ENCODE measurements at places on chromosomes 1 and 21. TPM values are rescaled to one million over a fixed set of nuclear protein-coding genes. Genes with fewer than 3 reads are reported as not detected.

RIMS3 gene
- polyA plus RNA-seq = 1.9 TPM

- no peak for DNase-seq
Observed at GRCh38 chr1:77825131-77825709, 45.8 kb downstream of the MIGA1 start.

PTGER3 gene
- polyA plus RNA-seq = 37.4 TPM

GRCh38 chr1:58882322-58882948 lies 98.6 kb upstream of the JUN start:
- no peak for DNase-seq

RGS1 gene
- polyA plus RNA-seq = 1.2 TPM

DNA sequence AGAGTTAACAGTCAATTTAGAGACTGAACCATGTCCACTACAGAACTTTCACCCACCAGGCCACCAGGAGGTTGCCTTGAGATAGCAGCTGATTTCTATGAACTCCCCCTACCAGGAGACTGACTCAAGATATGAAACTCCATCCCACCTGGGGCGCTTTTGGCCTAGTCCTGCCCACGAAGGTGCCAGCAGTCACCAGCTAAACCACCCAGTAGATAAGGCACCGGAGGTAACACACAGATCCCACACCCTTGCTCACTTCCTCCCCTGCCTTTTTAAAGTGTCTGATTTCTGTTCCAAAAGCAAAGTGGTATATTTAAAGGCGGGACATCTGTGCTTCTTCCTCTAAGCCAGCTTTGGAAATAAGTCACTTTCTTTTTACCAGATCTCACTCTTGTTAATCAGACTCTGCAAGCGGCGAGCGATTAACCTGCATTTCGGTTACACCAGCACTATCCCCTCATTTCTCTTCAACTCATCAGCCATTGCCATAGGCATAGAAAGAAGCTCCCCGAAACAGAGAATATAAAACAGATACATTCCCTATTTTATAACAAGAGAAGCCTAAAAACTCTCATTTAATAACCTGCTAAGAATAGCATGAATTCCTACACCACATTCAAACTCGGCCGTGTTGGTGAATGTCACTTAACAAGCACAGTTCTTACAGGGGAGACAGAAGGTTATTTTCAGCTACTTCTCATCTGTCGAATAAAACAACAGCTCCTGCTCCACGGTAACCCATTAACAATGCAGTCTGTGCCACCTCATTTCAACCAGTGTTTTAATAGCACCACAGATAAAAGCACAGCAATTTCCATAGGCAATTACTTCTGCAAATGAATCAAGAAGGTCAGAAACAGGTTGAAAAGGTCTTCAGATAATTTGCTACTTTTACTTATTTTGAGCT lies 318.1 kb downstream of the KCNH1 start:
- DNase-seq = no peak

TLR5 gene
- polyA plus RNA-seq = 7.1 TPM

TPTE gene
- polyA plus RNA-seq = 0.06 TPM

GRCh38 chr1:215082532-215083382 lies at the start of gene KCNK2:
Gene KCNK2 (plus strand): TSS chr1:215082737. CDS start chr1:215083386, 649 bp downstream.
- DNase-seq = peak; percentile 19

DNA sequence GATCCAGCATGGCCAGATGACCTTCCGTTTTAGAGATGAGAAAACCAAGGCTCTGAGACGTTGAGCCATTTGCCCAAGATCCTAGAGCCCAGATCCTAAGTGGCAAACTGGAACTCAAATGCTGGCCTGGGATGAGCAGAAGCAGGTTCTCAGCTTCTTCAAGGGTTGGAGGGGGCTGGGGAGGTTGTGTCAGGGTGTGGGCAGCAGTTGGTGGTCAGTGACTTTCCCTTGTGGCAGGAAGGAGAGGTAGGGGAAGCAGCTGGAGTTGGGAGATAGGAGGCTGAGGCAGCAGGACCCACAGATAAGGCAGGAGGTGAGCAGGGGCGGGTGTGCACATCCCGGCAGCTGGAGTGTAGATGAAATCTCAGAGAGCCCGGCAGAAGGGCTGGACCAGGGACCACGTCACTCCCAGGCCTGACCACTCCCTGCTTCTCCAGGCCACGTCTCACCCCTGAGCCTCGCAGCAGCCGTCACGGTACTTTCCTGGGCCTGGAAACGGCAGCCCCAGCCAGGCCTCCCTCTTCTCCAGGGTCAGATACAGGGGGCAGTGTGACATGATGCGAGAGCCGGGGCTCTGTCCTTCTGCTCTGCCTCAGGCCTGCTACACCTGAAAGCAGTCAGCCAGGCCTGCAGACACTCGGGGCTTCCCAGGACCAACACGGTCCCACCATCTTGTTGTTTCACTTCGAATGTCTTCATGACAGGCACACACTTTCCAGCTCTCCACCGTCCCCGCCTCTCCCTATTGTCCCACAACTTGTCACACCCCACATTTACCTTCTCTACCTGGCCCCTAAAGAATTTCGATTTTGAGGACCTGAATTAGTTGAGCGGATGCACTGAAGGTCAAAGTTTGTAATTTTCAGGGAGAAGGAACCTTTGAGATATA lies 11.5 kb upstream of the LAPTM5 start:
- no peak for DNase-seq

DNA sequence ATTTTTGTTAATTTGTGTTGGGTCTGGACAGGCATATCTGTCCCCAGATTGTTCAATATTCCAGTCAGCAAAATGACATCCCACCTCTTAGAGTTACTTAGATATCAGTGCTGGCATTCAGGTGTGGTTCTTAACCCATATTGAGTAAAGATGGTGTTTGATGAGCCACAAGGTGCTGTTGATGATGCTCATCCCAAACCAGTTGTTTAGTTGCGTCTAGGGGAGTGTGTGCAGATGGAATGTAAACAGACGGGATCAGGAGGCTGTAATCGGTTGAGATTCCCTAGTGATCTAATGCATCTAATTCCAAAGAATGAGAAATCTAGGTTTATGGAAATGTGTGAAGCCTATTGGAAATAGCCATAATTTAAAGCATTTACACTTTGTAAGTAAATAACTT lies 1.1 kb downstream of the HOOK1 start:
- DNase-seq = no peak

- no peak for DNase-seq
Observed at GRCh38 chr1:30218438-30218837, 504.9 kb downstream of the MATN1 start.

- peak; percentile 97 for DNase-seq
Observed at GRCh38 chr21:31559368-31560119, 99.9 kb upstream of the SOD1 start.

NRIP1 gene
- polyA plus RNA-seq = 55.6 TPM

DNA sequence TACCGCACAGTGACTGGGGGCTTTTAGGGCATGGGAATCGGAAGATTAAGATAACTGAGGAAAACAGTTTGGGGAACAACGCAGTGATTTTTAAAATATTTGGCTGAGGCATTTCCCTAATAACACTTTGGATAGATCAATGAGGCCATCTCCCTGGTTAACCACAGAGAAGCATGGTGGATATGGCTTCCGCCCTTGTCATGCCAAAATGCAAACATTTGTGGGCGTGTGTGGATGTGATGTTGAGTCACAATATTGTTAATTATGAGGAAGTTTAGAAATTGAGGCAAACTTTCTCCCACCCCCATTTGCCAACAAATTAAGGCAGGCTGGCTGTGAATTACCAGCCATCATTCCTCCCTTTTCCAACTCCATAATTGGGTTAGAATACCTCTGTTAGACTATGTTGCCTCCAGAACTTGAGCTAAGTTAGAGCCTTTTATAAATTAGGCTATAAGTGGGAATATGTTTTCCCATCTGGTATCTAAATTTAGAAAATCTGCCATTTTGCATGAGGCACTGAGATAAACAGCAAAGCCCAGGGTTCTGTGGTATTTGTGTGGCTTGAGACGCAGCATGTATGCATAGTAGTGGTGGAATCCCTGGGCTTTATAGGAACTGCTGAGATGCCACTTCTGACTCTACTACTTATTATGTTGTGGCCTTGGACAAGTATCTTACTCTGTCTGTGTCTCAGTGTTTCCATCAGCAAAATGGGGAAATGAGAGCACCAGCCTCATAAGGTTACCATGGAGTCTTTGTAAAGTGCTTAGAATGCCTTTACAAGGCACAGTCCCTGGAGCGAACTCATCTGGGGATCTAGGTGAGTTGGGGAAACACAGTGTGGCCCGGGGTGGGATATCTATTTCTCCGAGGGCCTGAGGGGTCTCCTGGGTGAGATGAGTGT lies 154.6 kb downstream of the C1orf94 start:
- DNase-seq = no peak

SH3BGRL3 gene
- 92.9 TPM for polyA plus RNA-seq

METTL13 gene
- 37.8 TPM for polyA plus RNA-seq

DNA sequence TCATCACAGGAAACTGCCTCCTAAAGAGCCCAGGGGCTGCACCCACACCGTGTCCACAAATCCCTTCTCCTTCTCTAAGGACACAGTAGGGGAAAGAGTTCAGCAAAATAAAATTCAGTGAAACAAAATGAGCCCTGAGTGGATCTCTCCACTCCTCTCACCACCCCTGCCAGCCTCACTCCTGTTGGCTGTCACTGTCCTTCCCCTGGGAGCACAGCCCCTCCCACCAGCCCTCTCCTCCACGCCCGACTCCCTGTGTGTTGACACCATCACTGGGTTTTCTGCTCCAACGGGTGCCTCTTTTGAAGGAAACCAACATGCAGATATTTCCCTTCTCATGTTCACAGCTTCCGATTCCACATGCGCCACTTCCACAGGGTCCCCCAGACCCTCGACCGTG lies 356.2 kb downstream of the AJAP1 start:
- DNase-seq = no peak

DNA sequence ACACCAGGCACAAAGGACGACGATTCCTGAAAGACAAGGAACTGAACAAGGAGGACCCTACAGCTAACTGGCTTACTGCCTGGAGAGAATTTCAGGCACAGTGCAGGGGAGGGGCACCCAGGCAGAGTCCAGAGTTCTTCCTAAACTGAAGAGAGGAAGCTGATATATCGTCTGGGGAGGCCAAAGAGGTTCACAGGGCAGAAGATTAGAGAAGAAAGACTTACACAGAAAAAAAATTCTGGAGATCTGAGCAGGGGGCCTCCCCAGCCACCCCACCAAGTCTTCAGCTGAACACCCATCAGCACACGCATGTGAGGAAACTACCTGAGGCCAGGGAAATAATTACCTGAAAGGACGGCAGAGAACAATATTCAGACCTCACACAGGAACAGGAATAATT lies 24.6 kb downstream of the SORT1 start:
- DNase-seq = no peak

ST6GALNAC3 gene
- polyA plus RNA-seq = 81.7 TPM

DNA sequence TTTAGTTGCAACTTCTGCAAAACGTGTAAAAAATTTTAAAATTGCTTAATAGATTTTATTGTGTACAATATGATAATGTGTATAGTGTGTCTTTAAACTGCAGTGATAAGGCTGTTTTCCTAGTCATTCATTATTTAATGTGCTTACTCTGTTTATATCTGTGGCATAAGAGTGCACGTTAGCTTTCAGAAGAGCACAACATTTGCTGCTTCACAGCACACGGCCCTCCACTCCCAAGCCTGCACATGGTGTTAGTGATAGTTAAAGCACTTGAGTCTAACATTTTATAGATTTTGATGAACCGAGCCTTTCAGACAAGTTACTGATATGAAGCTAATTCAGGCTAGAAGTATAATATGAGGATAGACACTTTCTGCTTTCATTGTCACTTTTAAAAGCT lies 120.6 kb downstream of the ADGRL2 start:
- no peak for DNase-seq

GRCh38 chr1:147204080-147204479 lies 21.1 kb downstream of the FMO5 start:
- no peak for DNase-seq

SERTAD4 gene
- polyA plus RNA-seq = 3.5 TPM

- DNase-seq = no peak
Observed at GRCh38 chr1:182283746-182284544, 107.6 kb downstream of the GLUL start.

DNA sequence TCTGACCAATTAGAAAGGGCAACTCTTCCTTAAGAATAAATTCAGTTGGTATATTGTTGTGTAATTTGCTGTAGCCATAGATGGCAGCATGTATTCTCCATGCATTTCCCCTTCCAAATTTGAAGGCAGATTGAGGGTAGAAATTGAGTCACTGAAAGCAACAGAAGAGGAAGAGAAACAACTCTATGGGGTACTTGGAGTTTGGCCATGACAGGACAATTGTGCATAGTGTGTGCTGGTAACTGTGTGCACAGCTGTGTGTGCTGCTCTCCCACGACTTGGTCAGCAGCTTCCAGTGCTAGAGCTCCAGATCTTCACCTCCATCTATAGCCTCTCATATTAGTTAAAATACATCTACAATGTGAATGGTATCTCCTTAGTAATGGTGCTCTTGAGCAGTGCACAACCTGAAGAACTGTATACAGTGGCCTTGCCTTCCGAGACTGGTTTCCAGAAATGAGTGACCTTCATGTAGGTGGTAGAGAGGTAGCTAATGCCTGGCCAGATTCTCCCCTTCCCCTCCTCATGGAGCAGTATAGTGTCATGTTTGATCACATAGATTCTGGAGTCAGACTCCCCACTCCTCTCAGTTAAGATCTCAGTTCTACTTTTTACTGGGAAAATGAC lies 882 bp upstream of the FCAMR start:
- DNase-seq = no peak

GRCh38 chr1:164498792-164499191 lies 60.2 kb upstream of the PBX1 start:
- DNase-seq = no peak

GRCh38 chr21:41605178-41605933 lies 97.4 kb upstream of the TMPRSS2 start:
- DNase-seq = no peak

GRCh38 chr1:151615711-151616504 lies 4.1 kb downstream of the SNX27 start:
- DNase-seq = no peak

DNA sequence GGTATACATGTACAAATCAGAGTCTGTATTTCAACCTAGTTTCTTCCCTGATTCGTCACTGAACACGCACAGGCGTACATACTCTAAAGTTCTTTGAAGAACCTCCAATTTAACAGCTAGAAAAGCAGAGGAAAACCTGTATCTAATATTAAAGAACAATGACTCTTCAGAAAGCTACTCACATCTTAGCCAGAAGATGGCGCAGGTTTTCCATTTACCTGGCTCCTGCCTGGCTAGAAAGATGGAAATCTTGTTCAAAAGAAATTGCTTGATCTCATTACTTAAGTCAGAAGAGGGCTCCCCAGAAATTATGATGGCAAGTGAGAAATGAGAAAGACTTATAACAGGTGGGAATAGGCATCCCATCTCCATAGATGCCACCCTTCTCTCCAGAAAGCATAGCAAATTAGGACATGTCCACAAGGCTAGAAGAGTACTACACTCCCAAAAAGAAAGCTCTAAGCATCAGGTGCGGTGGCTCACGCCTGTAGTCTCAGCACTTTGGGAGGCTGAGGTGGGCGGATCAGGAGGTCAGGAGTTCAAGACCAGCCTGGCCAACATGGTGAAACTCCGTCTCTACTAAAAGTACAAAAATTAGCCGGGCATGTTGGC lies 19.0 kb upstream of the L1TD1 start:
- peak; percentile 57 for DNase-seq

LAD1 gene
- 31.3 TPM for polyA plus RNA-seq

GRCh38 chr1:59617434-59617833 lies 197.3 kb upstream of the HOOK1 start:
- no peak for DNase-seq

CRYAA gene
- polyA plus RNA-seq = not detected

- no peak for DNase-seq
Observed at GRCh38 chr1:210407887-210408252, 79.2 kb downstream of the HHAT start.

GRCh38 chr1:205442051-205442725 lies 13.7 kb downstream of the BLACAT1 start:
- DNase-seq = no peak

S100A8 gene
- polyA plus RNA-seq = 17.8 TPM

Data from renal pelvis (tissue), 12 donors.